ENCODE measurements at places on chromosomes 5 and 9.

DNA sequence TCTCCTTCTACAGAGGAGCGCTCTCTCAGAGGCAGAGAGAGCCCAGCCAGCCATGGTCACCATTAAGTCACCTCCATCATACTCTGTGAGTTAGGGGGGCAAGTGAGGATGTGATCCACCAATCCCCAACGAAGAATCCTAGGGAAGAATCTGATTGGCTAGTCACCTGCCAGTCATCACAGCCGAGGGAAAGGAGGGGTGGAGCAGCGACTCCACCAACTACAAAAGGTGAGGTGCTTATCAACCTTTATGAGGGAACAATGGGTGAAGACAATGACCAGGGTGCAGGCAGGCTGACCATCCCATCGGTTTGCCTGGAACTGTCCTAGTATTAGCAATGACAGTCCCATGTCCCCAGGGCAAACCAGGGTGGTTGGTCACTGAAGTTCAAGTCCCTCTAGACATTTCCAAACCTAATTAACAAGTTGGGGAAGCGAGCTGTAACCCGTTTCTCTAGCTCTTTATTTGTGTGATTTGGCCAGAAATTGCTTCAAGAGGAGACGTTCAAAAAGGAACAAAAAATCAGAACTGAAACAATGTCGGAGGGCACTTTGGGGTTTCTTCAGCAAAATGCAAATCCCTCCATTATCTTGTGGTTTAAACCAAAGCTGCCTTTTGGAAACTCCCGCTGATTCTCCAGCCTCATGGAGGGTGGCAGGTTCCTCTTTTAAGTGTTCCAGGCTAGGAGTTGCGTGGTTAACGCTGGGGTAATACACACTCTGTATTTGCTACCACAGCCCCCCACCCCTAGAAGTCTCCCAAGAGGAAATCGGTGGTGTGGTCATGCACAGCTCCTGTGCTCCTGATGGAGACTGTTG, 18.8 kb upstream of the FCN1 start:
- no peak for DNase-seq

DNA sequence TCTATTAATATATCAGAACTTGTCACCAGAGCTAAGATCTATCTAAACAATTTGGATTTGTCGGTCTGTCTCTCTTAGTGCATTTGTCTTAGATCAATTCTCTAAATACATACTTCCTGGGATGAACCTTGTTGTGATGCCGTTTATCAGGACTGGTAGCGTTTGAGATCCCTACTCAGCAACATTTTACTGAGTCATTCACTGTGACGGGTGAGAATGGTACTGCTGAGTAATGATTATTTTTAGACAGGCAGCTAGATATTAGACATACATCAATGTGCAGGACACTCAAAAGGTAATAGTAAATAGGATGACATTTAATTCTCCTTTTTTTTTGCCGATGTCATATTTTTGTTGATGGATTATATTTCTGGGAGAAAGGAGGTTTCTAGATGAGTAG, 209.0 kb downstream of the CSNK1G3 start:
- DNase-seq: no peak

DNA sequence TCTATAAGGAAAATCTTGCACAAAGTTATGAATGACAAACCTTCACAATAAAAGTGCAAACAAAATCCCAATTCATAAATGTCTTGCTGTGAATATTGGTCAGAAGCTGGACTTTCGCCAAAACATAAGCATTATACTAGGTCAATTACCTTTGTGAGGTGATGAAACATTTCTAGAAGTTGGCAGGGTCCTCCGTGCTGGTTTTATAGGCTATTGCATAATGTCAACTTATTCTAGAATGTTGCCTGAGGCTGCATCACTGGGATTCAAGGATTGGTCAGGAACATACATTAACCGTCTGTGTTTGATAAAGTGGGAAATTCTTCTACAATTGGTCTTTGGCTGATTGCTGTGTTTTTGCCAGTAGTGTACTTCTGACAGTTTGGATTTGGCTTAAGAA, 49.8 kb upstream of the PALM2AKAP2 start:
- DNase-seq: no peak

DNA sequence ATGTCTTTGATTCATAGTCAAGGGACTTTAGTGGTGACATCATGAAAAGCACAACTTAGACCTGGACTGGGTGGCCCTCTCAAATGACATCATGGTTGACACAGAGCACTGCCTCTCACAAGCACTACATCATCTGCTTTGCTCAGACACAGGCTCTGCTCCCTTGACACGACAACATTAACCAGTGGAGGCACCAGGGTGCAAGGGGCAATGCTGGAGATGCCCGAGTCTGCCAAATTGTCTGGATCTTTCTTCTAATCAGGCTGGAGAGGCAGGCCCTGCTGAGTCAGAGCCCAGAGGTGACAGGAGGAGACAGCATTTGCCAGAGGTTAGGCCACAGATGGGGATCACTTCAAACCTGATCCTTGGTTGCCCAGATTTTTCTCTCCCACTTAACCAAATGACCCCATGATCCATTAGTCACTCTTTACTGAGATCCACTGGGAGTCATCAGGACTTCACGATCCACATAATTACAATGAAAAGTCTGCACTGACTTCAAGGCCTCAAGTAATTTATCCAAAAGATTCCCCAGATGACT, 174.4 kb downstream of the SLIT3 start:
- DNase-seq: no peak

DNA sequence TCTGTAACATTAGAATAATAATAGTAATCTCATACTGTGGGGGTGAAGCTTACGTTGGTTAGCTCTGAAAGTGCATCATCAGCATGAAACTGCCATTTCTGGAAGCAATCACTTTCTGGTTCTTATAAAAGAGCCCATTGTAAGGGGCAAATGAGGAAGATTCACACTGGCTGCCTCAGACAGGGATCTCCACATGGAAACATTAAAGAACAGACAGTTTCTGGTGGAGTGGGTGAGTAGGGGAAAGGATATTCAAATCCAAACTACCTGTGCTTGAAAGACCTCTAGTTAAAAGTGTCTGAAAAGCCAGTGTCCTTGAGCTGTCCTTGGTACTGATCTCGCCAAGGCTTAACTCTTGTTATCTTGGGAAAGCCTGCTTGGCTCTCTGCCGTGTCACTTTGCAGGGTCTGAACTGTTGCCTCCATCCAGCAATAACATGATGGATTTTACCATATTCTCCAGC, 19.1 kb upstream of the SLC31A2 start:
- DNase-seq: no peak

- DNase-seq: no peak
Observed at GRCh38 chr5:133885566-133885965, 82.9 kb downstream of the C5orf15 start.

- no peak for DNase-seq
Observed at GRCh38 chr9:3337515-3338225, 188.1 kb downstream of the RFX3 start.

GRCh38 chr5:31218978-31219377, 25.5 kb downstream of the CDH6 start:
- DNase-seq: no peak

DNA sequence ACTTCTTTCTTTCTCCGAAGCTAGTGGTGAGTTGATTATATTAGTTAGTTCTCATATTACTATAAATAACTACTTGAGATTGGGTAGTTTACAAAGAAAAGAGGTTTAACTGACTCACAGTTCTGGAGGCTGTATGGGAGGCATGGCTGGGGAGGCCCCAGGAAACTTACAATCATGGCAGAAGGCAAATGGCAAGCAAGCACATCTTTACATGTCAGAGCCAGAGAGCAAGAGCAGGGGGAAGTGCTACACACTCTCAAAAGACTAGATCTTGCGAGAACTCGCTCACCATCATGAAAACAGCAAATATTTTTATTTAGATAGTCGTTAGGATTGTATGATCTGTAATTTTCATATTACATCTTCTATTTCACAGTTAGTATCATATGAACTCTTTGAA, 711.2 kb downstream of the PTPRD start:
- DNase-seq: no peak

DNA sequence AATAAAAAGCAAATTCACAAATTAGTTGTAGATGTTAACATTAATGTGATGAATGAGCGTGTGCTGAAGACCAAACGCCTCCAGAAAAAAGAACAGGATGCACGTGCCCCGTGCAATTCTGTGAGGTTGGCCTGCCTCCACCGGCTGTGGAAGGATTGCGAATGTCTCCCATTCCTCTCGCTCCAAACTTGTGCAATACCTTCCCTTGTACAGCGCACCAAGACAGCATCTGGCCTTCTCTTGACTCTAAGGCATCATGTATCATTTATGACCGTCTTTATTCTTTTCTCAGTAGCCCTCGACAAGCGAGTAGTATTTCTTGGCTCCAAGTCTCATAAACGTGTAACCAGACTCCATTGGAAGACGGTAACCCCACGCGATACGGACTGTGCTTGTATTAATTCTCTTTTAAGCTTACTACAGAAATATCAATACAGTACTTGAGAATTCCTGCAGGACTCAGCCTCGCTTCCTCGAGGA, 1.5 kb upstream of the TESK1 start:
- no peak for DNase-seq

DNA sequence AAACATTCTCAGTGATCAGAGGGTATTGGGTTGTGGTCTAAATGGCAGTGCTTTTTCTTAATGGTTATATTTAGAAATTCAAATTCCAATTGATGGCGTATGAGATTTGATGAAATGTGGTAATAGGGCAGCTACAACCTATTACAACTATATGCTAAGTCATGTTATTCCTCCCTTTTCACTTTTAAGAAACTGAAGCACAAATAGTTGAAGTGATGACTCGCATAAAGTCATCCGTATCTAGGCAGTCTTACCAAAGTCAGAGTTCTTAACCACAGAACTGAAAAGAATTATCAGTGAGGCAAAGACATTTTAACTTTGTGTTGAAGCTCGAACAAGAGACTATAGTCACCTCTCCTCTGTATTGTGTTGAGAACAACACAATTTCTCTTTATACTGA, 28.2 kb downstream of the C9orf152 start:
- DNase-seq: no peak

DNA sequence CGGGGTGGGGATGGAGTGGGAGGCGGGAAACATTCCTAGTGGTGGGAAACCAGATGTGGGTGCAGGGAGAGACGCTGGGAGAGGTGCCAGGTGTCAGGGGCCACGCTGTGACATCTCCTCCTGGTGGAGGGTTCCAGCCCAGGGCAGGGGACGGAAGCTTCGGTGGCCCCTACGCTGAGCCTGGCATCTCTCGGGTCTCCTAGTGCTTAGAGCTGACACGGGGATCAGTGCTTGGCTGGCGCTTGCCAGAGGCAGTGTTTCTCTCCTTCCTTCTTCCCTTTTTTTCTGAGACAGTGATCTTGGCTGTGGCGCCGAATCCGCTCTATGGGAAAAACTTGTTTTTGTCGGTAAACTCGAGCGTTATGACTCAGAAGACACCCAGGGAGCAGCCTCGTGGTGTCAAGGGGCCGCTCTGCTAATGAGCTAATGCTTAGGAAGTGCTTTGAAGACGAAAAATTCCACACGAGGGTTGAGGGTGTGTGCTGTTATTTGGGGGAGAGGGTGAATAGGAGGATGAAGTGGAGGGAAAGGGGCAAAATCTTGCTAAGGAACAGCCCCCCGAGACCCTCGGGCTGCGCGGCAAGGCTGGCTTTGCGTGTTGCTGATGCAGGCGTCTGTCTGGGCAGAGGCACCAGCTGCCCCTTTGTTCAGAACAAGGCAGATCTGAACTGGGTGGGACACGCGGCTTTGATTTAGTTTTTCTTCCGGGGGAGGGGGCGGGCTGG, 20.4 kb upstream of the IER5L start:
- no peak for DNase-seq

DNA sequence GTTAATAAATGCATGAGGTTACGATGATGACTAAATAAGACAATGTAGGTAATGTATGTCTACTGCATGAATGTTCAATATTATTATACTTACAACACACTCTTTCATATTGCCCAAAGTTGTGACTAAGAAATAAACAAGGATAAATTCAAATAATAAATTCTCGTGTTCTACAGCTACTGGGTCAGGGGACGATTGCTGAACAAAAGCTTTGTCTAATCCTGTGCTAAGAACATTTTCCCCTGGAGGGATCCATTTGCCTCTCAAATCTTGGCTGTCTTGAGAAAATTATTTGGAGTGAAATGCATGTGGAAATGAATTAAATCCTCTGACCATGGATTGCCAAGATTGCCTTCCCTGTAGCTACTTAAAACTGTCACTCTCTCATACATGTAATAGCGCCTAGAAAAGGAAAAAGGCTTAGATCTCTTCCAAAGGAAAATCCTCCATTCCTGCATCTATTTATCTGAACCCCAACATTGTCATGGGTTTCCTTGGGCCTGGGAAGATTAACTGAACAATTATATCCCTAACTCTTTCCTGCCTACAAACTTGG, 893.8 kb upstream of the ACO1 start:
- DNase-seq: no peak

DNA sequence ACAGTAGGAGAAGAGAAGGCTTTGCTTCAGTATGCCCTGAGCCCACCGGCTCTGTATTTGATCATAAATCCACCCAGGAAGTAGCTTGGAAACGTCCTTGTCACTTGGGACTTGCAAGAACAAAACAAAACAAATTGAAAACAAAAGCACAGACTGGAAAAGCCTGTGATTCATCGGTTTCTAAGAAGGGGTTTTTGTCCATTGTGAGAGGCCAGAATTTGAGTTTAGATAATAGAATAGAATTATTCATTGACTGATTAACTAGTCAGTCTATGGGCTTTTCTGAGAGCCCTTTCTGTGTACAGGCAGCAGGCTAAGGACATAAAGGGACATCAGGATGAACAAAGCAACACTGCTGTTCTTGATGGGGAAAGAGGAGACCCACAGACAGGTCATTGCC, 424.8 kb downstream of the IRX1 start:
- DNase-seq: no peak

- no peak for DNase-seq
Observed at GRCh38 chr5:96036301-96036700, 74.7 kb upstream of the ELL2 start.

DNA sequence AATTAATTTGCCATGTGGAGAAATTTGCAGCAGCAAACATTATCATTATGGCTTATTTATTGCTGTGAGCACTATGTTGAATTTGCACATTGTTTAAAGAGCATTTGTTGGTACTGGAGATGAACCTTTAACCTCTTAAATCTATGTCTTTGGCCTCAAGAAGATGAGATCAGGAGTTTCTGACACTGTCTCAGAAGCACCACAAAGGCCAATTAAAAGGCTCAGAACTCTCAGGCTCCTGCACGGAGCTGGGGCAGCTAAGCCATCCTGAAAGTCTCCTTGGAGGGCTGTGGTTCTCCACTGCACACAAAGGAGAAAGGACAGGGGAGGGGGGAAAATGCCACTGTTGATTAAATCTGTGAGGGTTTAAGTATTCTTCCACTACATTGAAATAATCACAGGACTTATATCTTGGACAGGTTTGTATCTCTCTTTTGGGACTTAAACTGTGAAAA, 33.1 kb downstream of the ZNF366 start:
- DNase-seq: no peak

GRCh38 chr5:167511-167910, 23.8 kb upstream of the LRRC14B start:
- DNase-seq: no peak

GRCh38 chr9:114060070-114060469, 18.0 kb downstream of the AMBP start:
- no peak for DNase-seq
